ENCODE measurements at places on chromosomes 6 and 20.
A peak's percentile ranks its signal among the peaks of the same experiment; 100 is the strongest.

DNA sequence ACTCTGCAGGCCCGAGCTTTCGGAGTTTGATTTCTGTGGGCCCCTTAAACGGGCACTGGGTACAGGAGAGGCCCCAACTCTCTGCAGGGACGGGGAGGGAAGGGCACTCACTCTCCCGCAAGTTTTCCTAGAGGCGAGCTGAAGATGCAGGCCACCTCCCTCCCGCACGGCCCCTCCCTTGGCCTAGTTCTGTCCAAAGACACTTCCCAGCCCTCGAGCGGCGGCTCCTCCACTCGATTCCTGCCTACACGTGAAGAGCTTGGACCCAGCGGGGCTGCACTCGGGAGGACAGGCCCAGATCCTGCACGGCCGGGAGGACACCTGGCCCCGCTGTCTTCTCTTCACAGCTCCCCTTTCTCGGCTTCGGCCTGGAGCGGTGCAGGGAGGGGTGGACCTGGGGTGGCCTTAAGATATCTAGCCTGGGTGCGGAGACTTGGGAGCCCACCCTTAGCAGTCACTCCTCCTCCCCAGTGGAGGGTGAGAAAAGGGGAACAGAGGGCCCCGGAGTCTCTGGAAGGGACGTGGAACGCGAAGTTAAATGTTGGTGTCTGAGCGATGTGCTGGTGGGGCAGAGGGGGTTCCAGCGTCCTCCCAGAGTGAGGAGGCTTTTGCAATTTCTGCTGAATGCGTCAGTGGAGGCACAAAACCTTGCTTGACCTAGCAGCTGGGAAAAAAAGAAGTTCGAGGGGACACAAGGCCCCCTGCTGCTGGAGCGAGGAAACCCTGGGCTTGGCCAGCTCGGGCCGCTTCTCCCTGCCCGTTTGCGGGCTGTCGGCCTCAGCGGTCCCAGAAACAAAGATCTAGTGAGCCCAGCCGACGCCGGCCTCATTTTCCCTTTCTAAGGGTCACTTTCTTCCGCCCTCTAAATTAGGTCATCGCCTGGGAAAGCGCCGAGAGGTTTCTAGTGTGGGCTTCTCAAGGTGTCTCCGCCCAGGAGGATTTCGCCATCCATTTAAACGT lies 4.9 kb downstream of the OLIG3 start:
- DNase-seq, result no peak

DNA sequence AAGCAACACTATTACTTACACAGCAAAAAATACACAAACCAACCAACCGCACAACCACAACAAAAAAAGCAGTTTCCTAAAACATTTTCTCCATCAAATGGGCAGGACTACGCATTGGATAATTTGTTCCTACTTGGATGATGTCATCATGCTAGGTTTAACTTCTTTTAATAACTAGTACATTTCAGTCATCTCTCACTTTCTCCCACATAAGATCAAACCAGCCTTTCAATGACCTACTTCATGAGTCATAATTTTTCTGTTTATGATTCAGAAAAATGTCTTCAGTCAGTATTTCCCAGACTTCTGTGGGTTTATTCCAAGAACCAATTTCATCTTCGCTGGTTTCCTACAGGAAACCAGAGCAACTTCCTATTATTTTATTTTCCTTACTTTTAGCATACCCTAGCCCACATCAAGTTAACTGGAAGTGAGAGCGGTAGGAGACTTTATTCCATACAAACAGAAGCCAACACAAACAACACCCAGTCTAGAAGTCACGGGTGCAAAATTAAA lies 134.2 kb downstream of the GMDS start:
- peak; percentile 63 for DNase-seq

GRCh38 chr6:152993431-152993830 lies 9.1 kb downstream of the MTRF1L start:
- DNase-seq, result no peak

GRCh38 chr6:68468244-68468884 lies 166.7 kb upstream of the ADGRB3 start:
- DNase-seq, result no peak

DNA sequence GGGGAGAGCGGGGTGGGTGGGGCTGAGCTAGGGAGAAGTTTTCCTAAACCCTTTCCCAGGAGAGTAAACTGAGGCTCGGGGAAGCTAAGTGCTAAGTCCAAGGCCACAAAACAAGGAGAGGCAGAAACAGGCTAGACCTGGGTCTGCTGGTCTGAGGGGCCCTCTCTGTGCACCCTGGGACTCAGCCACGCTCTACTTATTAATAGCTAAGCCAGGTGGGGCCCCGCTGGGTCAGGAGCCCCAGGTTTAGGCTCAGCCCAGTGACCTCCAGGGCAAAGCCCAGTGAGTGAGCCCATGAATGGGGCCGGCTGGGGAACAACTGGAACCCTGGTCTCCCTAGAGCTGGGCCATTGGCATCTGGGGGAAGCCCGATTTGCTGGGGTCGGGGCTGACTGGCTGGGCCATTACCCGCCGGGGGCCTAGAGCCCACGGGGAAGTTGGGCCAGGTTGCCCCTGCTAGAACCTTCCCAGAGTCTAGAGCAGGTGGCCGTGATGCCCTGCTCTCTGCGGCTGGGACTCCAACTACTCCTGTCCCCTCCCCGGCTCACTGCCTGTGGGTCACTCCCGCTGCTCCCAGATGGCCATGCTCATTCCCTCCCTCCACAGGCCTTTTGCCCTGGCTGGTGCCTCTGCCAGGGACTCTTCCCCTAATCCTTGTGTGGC lies 24.1 kb upstream of the NOL4L start:
- no peak for DNase-seq

DNA sequence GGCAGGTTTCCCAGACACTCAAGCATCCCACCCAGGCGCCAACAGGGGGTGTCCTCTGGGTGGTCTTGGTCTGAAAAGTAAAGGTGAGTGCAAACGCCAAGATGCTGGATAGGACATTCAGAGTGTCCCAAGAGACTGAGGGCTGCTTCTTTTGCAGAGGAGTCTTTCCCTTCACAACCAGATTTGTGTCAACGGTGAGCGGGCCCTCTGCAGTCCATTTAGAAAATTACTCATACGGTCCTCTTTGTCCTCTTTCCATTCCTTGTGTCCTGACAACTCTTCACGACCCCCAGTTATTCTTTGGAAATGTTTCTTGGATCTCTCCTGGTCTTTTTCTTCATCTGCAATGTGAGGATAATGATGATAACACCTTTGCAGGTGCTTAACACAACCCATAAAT lies 257.8 kb downstream of the CDC5L start:
- DNase-seq, result no peak

- no peak for DNase-seq
These were observed 155.5 kb upstream of the SLC24A3 start for GRCh38 chr20:19056909-19057308.

GRCh38 chr6:148681666-148682065 lies 65.2 kb upstream of the UST start:
- DNase-seq, result no peak

DNA sequence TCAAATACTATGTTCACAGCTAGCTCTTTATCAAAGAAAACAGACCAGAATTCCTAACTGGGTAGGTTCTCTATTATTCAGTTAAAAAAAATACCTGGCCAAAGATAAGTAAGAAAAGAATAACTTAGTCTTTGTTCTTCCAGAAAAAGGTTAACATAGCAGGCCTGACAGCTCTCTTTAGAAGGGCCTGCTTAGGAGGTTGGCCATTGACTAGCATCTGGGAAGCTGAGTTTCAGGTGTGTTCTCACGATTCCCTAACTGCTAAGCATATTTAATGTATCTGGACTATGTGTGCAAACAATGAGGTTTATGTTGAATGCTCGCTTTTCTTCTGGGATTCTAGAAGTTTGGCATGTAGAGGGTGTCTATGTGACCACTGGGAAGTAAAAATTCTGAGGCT lies 618.9 kb downstream of the HACE1 start:
- DNase-seq, result no peak

GRCh38 chr6:132730560-132730959 lies 16.7 kb upstream of the VNN1 start:
- no peak for DNase-seq

DNA sequence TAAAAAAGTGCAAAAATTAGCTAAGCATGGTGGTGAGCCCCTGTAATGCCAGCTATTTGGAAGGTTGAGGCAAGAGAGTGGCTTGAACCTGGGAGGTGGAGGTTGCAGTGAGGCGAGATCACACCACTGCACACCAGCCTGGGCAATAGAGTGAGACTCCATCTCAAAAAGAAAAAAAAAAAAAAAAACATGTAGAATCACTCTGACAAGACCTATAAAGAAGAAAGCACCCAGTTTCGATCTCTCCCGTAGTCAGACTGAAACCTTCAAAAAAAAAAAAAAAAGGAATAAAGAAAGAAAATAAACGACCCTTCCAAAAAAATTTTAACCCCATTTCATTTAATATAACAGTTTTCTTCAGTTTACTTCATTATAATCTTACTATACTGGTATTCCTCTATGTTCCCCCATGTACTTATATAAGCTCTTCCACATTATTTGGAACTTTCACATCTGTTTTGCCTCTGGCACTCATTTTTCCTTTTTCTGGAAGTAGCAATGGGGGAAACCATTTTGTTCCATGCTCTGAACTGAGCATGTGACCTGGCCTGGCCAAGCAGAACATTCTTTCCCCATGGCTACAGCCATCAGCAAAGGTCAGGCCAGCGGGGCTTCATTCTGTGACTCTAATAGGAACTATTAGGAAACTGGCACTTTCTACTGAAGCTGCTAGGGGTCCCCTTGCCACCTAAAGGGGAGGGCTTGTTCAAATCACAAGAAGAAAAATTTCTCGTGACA lies 9.6 kb downstream of the SLC18B1 start:
- DNase-seq, result no peak

GRCh38 chr6:36128073-36128472 lies 2.2 kb upstream of the MAPK13 start:
- DNase-seq, result no peak

DNA sequence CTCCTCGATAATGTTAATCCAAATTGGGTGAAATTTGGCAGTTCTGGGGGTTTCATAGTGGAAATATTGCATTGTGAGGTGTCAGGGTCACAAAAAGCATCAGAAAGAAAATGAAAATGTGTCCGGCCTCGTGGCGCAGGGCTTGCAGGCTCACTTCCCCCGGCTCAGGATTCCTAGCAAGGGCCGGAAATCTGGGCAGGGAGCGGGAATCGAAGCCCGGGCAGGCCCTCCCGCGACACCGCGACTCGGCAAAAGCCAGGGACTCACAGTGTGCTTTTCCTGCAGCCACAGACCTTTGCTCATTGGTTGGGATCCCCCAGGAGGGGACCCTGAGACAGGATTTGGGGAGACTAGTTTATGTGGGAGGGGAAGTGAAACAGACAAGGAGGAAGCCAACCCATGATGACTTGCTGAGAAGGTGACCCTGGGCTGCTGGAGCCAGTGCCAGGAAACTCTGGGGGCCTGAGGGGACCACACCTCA lies 847 bp upstream of the CD93 start:
- no peak for DNase-seq

DNA sequence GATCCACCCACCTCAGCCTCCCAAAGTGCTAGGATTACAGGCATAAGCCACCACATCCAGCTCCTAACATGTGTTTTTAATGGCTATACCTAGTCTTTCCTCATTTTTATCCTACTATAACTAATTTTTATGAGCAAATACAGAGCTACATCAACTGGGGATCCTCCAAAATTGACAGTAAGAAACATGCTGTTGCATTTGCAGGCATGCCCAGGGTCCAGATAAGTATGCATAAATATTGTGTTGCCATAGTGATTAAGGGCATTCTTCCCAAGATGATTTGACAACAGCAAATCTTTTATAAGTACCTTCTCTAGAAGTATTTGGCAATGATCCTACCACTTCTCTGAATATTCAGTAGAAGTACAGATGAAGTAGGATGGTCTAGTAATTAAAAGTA lies 41.9 kb upstream of the MOXD1 start:
- DNase-seq, result no peak

- no peak for DNase-seq
These were observed 31.9 kb downstream of the HLA-DPB1 start for GRCh38 chr6:33107641-33108040.

GRCh38 chr6:101758368-101758767 lies 364.9 kb downstream of the GRIK2 start:
- DNase-seq, result no peak

GRCh38 chr6:7939184-7939863 lies 28.7 kb upstream of the TXNDC5 start:
- no peak for DNase-seq

- DNase-seq, result no peak
These were observed 74.7 kb downstream of the MRPL14 start for GRCh38 chr6:44052419-44053023.
